ENCODE measurements at places on chromosomes 5 and 9.
A peak's percentile ranks its signal among the peaks of the same experiment; 100 is the strongest.

GRCh38 chr5:180399401-180400215 is 46.5 kb upstream of the GFPT2 start:
- DNase-seq: no peak

- DNase-seq: no peak
Observed at GRCh38 chr9:79651251-79651795, 79.6 kb downstream of the TLE4 start.

GRCh38 chr9:74496819-74497747 is at the start of gene RORB:
TSS of gene RORB (plus strand) at chr9:74497335. CDS start at chr9:74497977, 642 bp downstream.
- DNase-seq: peak; percentile 8

DNA sequence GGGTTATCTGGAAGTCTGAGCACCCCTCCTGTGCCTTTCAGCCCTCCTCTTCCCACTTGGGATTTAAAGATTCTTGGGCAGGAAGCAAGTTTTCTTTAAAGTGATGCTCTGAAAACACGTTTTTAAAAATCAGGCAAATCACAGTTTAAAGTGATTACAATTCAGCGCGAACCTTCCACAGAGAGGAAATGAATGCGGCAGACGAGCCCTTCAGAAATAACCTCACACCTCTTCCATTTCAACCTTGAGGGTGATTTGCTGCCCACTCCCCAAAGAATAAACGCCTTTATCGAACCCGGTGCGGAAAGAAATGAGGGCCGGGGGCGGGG is 2.3 kb upstream of the EFNA5 start:
- no peak for DNase-seq

DNA sequence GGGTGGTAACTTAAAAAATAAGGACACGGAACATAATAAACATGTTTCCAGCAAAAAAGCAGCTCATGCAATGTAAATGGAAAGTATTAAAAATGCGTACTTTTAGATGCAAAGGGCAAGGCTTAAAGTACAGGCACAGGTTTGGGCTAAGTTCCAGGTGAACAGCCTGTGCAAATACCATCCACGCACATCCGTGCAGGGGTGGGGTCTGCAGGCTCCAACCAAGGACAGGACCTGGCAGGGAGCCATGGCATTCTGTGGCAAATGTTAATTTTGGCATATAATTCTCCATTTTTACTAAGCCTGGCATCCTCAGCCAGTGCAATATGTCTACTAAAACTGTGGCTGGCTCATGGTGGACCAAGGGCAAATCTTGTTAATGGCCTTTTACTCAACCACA is 365.8 kb upstream of the DAP start:
- no peak for DNase-seq

DNA sequence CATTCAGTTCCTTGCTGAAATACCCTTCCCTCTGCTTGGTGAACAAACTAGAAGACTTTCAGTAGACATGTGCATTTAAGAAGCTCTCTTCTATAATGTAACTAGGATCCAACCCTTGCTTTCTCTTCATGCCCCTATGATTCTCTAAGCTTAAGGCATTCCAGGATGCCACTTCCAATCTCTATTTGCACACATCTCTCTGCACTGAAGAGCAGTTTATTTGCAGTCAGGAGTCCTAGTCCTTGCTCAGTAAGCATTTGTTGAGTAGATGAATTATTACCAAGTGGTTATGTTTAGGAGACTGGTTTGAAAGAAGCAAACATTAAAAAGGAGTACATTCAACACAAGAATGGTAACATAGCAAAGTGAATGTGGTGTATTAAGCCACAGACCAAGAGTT is 274.2 kb upstream of the KLF9 start:
- DNase-seq: no peak

DNA sequence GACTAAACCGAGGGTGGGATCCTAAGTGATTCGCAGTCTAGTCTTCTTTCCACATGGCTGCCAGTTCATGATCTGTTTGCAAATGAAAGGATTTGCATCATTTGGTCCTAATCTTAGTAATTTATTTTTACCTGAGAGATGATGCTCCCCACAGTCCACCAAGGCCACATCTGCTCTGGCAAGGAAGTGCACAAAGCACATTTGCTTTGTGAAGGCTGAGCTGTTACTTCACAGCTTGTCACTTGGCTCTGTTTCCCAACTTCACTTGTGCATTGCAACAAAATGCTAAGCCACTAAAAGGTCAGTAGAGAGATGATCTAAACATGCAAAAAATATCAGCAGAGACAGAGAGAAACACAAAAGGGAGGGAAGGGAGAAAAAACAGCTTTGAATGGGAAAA is 128.5 kb upstream of the VLDLR start:
- DNase-seq: no peak

GRCh38 chr5:133993185-133993936 is 11.4 kb downstream of the VDAC1 start:
- DNase-seq: no peak

GRCh38 chr9:22008384-22008716 is 755 bp downstream of the CDKN2B start:
- no peak for DNase-seq

DNA sequence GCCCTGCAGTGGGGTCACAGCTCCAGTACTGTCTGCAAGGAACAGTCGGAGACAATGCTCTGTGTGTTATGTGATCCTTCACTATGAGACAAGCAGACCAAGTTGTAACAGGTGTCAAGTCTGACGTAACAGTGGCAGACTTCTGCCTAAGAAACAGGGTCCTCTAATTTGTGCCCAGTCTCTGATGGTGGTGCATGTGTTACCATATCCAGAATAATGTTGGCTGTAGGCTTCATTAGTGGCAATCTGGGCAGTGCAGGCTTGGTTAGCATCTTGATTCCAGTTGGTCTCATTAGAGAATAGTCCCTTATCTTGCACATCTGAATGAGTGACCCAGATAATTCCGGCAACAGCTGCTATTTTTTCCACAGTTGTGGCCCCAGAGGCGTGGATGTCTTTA is 33.8 kb downstream of the ZNF131 start:
- no peak for DNase-seq

DNA sequence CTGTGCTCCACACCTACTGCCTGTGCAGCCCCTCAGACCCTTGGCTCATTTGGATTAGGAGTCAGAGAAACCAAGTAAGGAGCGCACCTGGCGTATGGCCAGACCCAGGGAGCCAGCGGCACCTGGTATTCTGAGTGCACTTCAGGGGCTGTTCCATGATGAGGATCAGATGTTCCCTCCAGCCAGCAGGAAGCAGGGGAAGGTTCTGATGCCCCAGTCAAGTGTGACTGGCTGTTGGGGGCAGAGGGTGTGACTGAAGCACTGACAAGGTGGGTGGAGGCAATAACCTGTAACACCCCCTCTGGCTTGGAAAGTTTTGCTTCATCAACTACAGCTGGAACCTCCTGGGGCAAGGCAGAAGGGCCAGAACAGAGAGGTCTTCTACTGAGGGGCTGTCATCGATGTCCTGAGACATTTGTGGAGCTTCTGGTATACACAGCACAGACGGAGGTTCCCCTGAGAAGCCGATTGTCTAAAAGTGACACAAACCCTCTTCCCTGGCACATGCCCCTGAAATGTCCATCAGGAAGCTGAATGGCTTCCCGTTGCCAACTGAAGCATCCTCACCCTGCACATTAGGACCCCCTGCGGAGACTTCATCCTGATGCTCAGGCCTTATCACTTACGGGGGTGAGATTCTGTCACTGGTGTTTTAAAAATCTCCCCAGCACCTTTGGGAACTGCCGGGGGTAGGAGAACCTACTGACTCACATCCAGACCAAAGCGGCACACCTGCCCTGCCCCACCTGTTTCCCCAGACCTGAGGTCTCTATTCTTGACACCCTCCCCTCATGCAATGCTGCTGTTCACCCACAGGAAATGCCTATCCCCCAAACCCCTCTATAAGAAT is 21.1 kb downstream of the TRAF1 start:
- DNase-seq: no peak

GRCh38 chr5:149739371-149739770 is 9.3 kb downstream of the PPARGC1B start:
- DNase-seq: no peak

- no peak for DNase-seq
Observed at GRCh38 chr9:1702701-1703100, 312.4 kb upstream of the SMARCA2 start.

DNA sequence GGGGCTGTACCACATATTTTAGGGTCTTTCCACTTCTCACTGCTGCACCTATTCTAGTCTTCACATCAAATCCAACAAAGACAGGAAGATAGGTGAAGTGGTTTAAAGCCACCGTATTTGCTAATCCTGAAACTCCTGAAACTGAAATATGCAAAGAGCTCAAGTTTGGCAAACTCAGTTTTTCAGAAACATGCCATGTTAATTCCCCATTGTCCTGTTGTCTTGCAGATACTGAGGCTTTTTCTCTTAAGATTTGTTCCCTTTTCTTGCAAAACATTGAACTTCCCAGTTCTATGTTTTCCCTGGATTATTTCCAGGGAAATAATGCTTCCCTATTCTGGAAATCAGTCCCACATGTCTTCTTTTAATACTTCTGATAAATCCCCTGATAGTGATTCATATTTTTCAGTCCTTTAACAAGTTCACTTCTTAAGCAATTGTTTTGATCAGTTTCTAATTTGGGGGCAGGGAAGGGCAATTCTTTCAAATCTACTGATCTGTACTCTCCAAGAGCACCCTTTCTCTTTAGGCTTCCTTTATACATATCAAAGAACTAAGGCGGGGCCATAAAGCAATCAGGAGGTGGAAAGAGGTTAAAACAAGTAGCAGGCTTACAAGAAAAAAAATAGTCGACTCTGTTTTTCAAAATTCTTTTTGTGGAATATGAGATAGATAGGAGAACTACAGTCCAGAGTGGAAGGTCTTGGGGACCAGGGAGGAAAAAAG is 648.5 kb downstream of the BNC2 start:
- DNase-seq: no peak

- no peak for DNase-seq
Observed at GRCh38 chr5:115855959-115856358, 14.2 kb downstream of the AP3S1 start.

DNA sequence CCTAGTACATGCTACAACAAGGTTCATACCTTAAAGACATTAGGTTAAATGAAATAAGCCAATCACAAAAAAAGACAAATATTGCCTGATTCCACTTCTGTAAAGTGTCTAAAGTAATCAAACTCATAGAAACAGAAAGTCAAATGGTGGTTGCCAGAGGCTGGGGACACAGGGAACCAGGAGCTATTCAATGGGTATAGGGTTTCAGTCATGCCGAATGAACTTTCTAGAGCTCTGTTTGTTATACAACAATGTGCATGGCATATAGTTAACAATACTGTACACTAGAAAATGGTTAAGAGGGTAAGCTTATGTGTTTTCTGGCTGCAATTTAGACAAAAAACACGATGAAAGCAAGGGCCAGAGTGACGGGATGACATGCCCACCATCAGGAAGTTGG is 70.8 kb upstream of the EGFLAM start:
- no peak for DNase-seq

- peak; percentile 18 for DNase-seq
Observed at GRCh38 chr5:10424124-10424731, 17.5 kb upstream of the ROPN1L start.

- DNase-seq: no peak
Observed at GRCh38 chr9:128150594-128151308, 1.5 kb downstream of the LCN2 start.

DNA sequence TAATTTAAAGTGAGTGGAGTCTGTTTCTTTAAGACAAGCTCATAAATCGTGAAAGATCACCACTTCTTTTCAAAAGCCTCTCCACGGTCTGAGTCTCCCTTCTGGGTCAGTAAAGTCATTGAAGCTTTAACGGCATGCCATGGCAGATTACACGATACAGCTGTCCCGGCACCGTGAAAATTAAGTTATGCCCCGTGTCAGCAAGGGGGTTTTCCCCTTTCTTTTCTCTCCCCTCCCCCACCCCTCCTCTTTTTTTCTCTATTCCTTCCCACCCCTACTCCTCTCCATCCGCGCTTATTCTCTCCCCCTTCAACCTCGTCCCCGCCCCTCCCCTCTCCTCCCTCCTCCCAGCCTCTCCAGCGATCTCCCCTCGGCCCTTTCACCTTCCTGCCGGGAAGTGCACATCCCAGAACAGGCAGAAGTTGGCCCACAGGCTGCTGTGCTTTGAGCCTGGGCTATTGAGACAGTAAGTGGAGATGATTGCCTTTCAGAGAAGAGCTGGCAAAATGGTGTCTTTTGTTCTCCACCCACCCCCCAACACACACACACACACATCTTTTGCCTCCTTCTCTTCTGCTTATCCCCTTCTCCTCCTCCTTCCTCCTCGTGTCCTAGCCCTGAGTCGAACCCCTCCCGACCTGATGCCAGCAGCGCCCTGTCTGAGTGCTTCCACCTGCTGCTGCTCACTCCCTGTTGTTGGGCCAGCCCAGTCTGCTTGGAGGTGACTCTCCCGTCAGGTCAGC is 44.1 kb downstream of the GAS1 start:
- DNase-seq: no peak

DNA sequence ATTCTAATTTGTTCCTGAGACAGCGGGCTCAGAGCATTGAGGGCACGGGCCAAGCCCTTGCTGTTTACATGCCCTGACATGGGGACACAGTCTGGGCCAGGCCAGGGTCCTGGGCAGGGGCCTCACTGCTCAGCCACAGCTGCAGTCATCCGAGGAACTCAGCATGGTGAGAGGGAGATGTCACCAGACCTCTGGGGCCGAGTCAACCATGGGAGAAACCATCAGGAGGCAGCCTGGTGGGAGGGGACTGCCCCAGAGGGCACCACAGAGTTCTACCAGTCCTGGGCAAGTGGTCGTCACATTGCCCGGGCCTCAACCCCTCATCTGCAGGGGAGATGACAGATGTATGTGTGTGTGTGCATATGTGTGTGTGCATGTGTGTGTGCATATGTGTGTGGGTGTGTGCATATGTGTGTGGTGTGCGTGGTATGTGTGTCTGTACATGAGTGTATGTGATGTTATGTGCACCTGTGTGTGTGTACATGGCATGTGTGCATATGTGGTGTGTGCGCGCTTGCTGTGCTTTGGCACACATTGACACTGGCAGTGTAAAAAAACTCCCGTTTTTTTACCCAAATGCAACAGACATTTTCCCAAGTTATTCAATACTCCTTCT is 42.4 kb upstream of the TMEM250 start:
- peak; percentile 42 for DNase-seq

DNA sequence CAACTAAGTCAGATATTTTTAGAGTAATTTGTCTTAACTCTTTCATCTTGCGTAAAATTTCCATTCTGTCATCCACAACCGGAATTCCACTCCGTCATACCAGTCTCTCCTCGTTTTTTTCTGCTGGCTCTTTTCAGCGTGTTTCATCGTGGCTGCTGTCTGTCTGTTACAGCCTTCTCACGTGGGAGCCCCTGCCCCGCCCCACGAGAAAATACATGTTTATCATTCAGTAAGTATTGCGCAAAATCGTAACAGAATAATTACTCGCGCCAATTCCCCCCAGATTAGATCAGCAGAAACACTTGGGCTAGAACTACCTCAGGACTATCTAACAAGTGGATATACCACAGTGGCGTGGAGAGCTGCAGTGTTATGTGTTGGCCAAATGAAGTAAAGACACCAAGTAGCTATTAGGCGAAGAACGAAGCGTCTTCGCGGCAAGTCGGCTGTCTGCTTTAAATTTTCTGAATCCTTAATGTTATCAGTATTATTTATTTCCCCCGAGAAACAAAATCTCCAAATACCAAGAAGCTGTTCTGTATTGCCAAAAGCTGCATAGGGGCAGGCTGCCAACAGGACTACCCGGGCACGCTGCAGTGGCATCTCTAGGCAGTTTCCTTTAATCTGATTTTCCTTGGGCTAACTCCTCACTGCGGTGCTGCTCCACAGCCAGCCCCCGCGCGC is 566 bp upstream of the FOCAD start:
- peak; percentile 54 for DNase-seq

All from NCI-H146 (cell line).